Epithelial cell of prostate (primary cell): ENCODE measurements at places on chromosomes 3 and 15.

DNA sequence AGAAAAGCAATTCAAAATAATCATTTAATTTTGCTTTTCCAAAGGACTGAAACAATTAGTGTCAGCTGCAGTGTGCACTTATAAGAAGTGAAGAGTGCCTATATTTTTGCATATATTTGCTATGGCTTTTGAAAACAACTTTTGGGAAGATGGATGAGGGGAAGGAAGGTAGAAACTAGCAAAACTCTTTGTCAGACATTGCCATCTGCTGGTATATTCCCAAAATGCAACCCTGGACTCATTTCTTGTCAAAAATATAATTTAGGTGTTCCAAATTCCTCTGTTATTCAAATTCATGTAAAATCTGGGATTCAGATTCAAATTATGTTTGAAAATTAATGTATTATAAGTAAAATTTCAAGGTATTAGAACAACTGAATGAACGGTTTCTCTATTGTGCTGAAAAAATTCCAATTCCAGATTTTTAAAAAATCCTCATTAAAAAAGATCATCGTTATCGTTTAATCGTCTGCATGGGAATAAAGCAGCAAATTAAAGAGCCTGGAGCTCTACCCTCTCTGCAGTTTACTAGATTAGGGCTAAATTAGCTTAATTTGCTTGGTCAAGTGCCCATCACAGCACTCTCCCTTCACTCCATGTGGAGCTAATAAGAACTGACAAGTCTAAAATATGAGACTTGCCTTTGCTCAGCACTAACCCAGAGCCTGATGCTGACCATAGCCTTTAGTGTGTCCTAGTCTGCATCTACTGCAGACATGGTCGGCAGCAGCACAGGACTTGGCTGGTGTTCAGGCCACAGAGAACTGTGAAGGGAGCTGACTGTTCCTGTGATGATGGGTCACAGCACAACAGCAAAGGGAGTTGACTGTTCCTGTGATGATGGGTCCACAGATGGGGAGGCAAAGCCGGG lies 67.9 kb upstream of the MITF start:
- DNase-seq: no peak

GRCh38 chr15:48021336-48022086 lies 99.3 kb upstream of the SLC24A5 start:
- peak; percentile 20 for DNase-seq

DNA sequence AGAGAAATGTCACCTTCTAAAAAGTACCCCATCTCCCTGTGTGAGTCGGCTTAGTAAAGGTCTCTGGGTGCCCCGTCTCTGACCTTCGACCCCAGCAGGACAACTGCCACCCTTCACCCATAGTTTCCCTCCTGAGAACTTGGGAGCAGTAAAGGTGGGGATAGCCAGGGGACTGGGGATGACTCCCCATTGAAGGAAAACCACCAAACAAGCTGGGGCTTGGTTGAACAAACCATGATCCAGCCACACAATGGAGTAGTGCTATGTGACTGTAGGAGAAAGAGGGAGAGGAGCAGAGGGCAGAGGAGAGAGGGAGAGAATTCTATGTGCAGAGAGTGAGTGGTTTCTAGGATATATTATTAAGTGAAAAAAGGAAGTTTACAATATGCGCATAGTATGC lies 33.7 kb downstream of the IDH3A start:
- no peak for DNase-seq

DNA sequence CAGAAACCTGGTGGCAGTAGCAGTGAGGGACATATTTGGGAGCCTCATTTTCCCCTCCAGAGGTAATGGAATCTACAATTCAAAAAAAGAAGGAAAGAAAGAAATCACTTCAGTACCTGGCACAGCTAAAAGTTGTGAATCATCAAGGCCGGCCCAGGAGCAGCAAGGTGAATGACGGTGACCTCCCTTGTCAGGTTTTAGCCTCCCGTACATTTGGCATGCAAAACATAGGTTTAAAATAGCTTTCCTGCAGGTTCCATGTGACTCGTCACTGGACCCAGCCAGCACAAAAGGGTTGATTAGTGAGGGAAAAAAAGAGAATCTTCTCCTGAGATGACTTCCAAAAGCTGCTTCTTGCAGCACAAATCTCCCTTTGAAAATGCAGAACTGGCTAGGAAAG lies 394.2 kb downstream of the LSAMP start:
- no peak for DNase-seq

DNA sequence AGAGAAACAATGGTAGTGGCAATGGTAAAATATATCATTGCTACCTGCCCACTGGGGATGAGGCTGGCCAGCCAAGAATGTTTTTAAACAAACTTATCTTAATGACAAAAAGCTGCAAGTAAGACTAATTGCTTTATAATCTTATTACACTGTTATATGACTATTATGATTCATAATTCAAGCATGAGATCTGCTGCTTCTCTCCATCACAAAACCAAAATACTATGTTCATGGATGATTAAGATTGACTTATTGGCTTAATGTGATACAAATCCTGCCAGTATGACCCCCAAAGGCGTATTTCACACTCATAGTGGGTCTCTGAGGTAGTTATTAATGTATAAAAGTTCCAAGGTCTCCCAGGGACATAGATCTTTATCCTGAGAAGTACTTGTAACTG lies 52.6 kb downstream of the FBN1 start:
- no peak for DNase-seq

DNA sequence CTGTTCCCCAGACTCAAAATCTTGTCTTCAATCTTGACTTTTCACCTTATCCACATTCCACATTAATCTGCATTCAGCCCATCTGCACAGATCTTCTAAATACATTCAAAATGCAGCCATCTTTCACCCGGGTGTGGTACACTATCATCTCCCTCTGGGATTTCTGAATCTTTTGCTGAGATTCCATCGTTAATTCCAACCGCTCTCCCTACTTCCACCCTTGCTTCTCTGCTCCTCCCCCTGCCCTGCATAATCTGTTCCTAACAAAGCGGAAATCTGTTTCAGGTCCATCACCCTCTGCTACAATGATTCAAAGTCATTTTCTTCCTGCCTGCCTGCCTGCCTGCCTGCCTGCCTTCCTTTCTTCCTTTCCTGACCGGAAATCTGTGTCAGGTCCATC lies 7.9 kb upstream of the GOLGA8B start:
- no peak for DNase-seq

- no peak for DNase-seq
Measured at GRCh38 chr3:14137004-14137403, 12.2 kb downstream of the TMEM43 start.

DNA sequence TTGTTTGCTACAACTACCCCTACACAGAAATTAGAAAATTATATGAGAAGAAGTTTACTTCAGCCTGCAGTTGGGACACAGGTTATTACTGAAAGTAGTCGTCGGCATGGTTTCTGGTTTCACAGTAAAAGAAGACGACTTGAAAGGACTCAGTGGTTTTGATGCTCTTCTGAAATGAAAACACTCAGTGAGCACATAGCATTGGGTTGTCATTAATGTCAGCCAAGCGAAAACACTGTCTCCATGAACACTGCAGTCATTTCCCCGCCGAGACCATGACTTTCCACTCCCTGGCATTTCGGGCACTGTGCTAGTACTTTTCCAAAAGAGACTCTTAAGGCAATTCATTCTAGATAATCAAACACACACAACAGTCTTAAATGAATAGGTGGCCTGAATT lies 69.2 kb upstream of the ICE2 start:
- no peak for DNase-seq

- no peak for DNase-seq
Measured at GRCh38 chr3:73431183-73431900, 193.4 kb downstream of the PDZRN3 start.

DNA sequence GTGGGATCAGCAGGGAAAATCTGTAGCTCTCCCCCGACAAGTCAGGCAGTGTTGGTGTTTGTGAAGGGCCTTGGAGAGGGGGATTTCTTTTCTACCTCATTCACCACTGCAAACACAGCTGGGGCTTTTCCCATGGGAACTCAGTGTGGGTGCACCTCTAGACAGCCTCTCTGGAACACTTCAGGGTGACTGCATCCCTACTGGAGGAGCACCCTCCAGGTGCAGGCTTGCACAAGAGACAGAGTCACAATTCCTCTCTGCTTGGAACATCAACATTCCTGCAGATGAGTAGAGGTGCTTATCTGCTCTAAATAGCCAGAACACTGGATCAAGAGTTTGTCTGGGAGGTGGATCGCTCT lies 72.7 kb upstream of the AKAP13 start:
- no peak for DNase-seq

DNA sequence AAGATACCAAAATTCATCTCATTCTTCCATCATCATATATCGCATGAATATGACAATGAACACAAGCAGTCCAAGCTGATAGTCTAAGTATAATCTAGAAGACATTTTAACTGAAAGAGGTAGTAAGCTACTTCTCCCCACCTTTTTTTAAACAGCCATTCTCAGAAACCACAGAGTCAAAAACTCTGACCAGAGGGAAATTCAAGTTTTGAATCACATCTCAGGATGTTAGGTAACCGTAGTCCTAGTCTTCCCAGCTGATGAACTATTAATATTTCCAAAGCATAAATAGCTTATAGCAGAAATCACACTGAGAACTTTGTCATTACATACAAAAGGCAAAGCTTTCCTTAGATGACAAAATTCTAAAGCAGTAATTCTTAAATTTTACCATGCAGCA lies 25.8 kb downstream of the NPTN start:
- no peak for DNase-seq

DNA sequence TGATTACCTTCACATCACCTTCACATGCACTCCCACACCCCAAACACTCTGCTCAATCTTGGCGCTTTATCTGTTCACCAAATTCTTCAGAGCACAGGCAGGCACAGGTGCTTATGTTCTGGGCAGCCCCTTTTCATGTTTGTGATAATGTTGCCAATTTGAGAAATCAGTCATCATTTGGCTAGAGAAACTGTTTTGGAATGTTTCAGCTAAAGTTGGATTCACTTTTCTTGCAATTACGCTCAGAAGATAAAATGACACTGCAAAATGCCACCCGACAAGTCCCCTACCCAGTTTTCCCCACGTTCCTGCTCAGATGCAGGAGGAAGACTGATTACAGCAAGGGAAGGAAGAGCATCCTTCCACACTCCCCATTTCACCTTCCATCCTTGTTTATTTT lies 192.9 kb upstream of the LRRN1 start:
- DNase-seq: no peak

DNA sequence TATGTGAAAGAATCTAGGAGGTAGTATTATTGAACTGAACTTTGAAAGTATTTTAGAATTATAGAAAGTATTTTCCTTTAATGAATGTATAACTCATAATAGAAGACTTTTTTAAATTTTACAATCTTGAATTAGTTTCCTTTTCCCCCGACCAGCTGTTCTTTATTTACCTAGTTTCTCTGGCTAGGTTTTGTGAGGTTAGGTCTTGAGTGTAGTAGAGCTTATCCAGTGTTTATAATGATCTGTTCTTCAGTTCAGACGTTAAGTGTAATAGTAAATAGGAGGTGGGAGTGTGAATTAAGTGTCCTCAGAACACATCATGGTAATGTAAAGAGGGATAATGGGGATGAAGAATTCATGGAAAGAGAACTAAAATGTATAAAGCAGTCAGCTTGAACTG lies 93.8 kb downstream of the MYRIP start:
- DNase-seq: no peak

DNA sequence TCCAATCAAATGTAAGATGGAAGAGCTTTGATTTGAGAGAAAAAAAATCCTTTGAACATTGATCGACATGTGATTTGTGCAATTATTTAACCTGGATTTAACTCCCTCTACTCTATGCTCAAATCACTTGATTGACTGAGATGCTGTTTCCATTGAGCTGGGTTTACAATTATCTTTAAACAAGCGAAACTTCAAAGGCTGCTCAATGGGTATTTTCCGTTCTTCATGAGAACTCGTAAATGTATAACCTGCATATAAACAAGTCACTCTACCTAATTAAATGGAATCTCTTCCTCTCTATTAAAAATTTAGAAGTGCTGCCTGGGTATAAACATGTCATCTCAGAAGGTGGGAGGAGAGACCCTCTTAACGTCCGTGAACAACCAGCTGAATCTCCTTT lies 71.9 kb downstream of the ANXA2 start:
- DNase-seq: no peak

- no peak for DNase-seq
Measured at GRCh38 chr15:75350601-75351361, 3.9 kb downstream of the NEIL1 start.

- peak; percentile 44 for DNase-seq
Measured at GRCh38 chr15:41827880-41828806, at the start of gene JMJD7. TSS of gene JMJD7 (plus strand) at chr15:41828092. CDS start at chr15:41828125, 33 bp downstream.

DNA sequence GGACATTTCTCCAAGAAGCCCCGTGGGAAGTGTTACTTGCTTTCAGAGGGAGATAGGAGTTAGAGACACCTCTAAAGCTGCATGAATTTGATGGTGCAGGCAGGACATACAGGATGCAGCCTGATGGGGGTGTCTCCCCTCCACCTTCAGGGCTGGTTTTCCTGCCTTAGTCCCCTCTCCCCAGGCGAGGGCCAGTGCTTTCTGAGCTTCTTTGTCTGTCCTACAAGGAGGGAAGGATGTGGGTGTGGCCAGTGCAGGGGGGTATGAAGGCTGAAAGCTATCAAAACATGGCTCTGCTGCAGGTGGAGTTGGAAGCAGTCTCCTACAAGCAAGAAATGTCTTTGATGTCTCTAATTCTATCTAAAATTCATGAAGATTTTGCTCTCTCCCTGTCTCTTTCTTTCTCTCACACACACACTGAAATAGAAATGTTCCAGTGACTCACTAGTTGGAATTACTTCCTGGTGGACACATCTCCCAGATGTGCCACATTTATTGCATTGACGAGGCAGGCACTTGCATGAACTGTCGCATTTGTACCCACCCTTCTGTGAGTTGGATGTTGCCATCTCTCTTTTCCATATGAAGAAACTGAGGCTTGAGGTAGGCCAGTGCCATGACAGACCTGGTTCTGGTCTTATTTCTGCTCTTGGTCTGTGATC lies 13.9 kb upstream of the PODXL2 start:
- no peak for DNase-seq

DNA sequence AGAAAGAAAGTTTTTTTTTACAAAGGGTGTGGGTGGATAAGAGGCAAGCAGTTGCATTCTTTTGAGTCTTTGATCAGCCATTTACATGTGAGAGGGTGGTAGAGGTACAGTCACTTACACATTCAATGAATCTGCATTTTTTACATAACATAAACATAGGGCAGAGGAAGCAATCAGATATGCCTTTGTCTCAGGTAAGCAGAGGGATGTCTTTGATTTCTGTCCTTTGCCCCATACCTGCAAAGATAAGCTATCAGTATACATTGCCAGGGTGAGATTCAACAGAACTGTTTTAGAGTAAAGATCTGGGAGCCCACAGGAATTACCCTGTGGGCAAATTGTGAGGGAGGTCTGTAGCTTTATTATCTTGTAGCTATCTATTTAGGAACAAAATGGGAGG lies 5.4 kb upstream of the PPP1R2 start:
- no peak for DNase-seq

DNA sequence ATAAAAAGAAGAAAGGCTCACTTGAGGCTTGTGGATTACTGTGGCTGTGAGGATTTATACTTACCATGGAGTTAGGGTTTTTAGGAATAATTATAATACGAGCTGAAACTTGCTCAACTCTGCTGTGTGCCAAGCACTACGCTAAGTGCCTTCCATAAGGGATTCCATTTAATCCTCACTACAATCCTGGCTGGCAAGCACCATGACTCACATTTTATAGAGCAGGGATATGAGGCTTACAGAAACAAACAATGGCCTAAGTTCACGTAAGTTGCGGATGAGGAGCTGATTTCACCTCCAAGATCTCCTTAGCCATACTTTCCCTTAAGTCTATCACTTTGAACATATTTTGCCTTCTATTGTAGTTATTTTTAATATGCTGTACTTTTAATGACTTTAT lies 43.9 kb upstream of the ARL8B start:
- DNase-seq: peak; percentile 66

GRCh38 chr3:69385723-69386555 lies at the start of gene FRMD4B:
TSS of gene FRMD4B (minus strand) at chr3:69386088. CDS start at chr3:69385989, 99 bp downstream.
- no peak for DNase-seq
